ENCODE measurements at places on chromosomes 13 and 19.

- peak; percentile 49 for DNase-seq
Observed at GRCh38 chr19:4140237-4140711, 13.2 kb upstream of the CREB3L3 start.

DNA sequence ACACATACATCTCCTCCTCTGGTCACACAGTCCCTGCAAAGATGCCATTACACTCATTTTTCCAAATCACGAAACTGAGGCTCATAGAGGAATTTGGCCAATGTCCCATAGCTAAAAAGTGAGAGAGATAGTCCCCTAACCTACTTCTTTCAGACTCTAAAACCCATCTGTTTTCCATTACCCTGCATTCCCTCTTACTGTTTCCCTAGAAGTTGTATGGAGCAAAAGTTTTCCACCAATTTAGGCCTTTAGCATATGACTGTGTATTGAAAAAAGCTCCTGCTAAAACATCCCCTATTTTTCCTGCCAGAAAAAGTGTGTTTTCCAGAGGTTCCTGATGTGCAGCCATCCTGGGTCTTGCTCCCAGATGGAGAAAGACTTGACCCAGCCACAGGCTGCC is 16.3 kb downstream of the SERP2 start:
- DNase-seq = no peak

DNA sequence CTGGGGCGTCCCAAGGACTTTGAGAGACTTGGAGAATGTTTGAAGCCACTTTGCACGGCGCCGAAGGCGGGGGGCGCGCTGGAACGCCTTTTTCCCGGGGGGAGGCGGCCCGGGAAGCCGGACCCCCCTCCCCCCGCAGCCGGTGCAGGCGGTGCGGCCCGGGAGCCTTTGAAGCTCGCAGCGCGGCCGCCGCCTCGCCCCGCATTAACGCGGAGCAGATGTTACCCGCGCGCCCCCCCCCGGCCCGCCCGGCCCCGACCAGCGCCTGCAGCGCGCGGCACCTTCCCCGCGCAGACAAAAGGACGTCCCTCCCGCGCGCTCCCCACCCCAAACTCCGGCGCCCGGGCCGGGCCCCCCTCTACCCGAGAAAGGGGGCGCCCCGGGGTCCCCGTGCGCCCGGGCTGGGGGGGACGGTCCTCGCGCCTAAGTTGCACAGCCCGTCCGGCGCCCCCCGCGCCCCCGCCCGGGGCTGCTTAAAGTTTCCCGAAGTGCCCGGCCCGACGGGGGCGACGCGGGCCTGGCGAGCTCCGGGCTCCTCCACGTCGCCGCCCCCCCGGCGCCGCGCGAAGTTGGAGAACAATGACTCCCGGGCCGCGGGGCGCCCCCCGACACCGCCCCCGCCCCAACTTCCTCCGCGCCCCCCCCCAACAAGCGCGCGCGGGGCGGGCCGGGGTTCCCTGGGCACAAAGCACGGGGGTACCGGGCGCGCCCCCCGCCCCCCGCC is 685 bp downstream of the TCF3 start:
- DNase-seq = peak; percentile 47

DNA sequence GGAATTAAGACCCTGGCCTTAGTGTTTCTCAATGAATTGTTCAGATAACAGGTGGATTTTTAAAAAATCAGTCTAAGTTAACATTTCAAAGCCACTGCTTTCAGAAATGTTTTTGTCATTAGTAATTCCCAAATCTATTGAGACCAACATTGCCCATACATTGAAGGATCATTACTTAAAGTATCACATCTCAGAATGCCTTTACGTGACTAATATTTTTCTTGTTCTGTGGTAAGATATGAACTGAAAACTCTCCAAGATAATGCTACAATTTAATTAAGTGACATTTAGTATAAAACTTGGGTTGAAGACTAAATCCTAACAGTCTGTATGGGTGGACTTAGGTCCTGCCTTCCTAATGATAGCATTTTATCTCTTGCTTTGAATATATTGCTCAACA is 59.4 kb upstream of the POSTN start:
- no peak for DNase-seq

DNA sequence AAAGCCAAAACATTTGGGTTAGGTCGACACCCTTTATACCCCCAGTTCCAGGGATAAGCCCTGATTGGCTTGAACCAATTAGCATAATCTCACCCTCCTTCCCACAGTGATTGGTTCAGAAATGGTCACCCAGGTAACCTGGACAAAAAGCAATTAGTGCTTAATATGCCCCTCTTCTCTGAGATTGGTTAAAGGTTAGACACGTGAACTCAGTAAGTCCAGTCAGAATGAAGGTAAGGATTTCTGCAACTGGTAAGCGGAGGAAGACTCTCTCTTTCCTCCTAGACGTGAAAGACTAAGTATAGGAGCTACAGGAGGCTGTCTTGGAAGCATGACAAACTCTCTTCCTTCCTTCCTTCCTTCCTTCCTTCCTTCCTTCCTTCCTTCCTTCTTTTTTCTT is 1.3 kb upstream of the PNMA8C start:
- DNase-seq = no peak

- DNase-seq = no peak
Observed at GRCh38 chr19:7115721-7116120, 46.2 kb downstream of the ZNF557 start.

DNA sequence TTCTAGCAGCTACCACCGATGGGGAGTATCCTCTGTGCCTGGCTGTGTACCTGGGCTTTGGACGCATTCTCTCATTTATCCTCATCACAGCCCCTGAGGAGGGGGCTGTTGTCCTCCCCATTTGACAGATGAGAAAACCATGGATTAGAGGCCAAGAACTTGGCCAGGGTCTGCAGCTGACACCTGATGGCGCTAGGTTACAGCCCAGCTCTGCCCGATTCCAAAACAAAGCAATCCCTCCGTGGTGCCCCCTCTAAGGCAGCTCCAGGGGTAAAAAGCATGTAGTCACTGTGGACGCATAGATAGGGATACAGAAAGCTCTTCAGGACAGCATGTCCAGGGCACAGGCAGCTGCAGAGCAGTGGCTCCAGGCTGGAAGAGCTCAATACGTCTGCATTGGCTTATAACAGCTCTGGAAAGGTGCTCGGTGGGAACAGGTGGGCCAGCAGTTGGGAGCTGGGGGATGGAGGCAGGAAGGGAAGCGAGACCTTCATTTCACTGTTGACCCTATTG is 35.4 kb upstream of the UQCRFS1 start:
- DNase-seq = no peak

GRCh38 chr13:88622362-88622973 is 951.3 kb downstream of the SLITRK5 start:
- DNase-seq = peak; percentile 41

- DNase-seq = no peak
Observed at GRCh38 chr13:77310579-77311279, 16.2 kb downstream of the MYCBP2 start.

DNA sequence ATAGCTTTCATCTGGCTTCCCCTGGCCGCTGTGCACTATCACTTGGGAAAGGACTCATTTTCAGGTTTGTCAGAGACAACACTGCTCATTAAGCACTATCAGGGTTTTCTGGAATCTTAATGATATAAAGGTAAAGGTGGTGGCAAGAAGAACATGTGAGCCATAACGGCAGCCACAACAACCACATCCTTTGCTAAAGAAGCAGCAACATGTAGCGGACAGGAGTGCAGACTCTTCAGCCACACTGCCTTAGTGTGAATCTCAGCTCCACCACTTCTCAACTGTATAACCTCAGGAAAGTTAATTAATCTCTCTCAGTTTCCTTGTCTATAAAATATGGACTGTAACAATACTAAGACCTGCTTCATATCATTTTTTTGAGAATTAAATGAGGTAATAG is 24.1 kb upstream of the MIR17HG start:
- DNase-seq = no peak

DNA sequence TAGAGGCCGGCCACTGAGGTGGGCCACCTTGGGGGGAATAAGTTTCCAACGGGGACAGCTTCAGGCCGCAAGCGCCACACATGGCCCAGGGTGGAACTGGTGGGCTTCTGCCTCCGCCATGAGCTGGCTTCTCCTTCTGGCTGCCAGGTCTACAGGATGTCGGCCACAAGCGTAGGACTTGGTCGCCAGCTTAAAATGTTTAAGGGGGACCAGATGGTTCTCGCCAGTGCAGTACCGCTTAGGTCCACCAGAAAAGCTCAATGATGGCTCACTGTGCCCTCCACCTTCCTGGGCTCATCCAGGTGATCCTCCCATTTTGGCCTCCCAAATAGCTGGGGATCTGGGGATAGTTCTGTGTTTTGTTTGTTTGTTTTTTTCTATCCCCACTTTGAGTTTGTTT is 38.7 kb upstream of the ZNF254 start:
- no peak for DNase-seq

DNA sequence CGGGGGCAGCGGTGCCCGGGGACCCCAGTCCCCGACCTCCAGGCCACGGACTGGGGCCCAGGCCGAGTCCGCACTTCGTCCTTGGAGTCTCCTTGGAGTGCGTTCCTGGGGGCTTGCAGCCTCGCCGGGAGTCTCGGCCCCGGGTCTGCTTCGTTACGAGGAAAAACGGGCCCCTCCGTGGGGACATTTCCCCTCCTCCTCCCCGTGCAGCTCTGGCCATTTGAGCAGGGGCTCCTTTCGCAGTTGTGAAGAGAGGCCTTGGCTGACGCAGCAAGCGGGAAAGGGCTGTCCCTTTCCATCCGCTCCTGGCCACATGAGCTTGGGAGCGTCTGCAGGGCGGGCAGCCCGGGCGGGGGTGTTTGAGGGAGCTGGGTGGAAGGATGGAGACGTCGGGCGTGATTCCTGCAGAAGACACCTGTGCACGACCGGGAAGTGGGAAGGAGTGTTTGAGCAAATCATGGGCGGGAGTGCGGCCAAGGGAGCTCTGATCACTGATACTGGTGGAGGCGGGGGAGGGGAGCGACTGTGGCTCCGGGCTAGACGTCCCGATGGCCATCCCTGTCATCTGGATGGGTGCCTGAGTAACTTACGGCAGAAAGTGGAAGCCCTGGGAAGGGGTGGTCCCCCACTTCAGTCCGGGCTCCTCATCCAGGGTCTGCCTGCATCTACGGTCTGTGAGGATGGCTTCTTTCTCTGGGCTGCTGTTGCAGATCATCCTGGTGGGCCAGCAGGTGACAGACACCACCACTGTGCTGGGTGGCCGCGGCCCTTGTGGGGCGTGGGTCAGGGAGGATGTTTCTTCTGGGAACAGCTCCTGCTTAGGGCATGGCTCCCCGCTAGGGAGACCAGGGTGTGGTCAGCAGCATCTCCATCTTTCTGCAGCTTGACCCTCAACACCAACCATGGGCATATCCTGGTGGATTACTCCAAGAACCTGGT is 736 bp downstream of the GPI start:
- DNase-seq = no peak

- DNase-seq = no peak
Observed at GRCh38 chr19:52138983-52139251, 821 bp downstream of the ZNF616 start.

- DNase-seq = no peak
Observed at GRCh38 chr19:17944301-17944700, 11.5 kb downstream of the CCDC124 start.

DNA sequence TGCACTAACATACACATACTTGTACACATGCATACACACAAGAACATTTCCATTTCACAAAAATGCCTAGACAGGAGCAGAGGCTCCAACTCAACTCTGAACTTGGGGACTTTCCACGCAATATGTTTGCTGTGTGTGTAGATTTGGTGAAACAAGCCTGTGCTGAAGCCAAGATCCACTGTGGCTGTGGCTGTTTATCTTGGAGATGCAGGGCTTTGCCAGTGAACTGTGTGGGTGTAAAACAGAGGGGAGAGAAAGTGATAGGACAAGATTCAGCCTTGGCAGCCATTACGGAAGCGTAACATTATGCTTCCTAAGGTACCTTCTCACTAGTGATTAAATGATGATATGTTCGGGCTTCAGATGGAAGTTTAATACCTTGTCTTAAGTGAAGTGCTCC is 73.2 kb upstream of the MBNL2 start:
- no peak for DNase-seq

- no peak for DNase-seq
Observed at GRCh38 chr13:29887686-29888085, 37.3 kb upstream of the UBL3 start.

DNA sequence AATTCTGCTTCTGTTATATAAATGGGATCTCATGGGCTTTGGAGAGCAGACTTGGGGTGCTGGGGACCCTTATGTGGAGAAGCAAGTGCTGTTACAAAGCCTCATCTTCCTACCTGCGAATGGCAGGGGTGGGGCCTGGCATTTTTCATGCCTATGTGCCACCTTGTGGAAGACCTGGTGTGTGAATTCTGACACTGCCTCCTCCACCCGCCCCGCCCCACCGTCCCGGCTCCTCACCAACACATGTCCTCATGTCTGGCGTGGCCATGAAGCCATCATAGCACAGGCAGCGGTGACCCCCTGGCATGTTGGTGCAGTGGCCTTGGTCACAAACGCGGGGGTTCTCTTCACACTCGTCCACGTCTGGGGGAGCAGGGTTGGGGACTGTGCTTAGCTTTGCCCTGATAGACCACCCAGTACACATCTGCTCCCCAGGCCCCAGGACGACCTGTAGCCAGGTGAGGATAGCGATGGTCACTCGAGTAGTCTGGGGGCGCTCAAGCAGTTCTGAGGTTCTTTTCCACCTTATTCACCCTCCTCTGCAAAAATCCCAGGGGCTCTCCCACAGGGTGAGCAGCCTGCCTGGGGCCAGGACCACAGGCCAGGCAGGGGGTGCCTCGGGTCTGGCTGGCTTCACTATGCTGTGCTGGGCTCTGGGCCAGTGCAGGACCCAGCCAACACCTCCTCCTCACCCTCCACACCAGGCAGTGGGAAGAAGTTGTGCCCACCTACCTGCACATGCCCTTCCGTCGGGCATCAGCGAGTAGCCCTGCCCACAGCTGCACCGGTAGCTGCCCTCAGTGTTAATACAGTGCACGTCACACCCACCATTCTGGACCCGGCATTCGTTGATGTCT is 32.7 kb downstream of the FBN3 start:
- no peak for DNase-seq

DNA sequence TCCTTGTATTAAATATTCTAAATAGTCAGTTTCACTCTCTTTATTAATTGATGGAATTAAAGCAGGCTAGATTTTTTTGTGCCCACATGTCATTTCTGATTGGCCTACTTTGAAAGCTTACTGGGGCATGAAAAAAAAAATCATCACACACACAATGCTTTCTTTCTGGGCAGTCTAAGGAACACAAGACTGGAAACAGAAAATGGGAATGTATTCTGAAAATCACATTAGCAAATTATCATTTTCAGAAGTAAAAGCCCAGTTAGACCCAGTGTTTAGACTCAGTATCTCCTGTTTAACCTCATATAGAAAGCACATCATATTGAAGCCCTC is 339.4 kb downstream of the SPRY2 start:
- DNase-seq = no peak

DNA sequence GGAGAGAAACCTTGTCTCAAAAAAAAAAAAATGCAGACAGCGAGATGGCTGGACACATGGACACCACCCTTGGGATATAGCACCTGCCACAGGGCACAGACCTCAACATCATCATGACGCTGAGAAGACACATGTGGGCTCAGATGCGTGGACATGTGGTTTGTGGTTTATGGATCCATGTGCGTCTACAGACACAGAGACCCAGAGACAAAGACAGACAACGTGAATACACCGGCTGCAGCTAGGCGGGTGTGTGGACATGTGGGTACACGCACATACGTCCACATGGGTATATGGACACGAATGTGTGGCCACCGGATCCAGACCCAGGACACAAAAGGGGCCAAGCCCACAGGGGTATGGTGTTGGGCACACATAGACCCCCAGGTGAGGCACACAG is 1.3 kb downstream of the TNFSF14 start:
- DNase-seq = no peak

GRCh38 chr13:95248953-95249352 is 52.3 kb downstream of the ABCC4 start:
- DNase-seq = no peak

- DNase-seq = no peak
Observed at GRCh38 chr13:86932776-86933334, 738.3 kb upstream of the SLITRK5 start.

Data from CD4-positive, alpha-beta T cell treated with Interferon alpha-2 for 1 hour (primary cell).